Ovary (tissue), 10 donors: ENCODE measurements at places on chromosomes 16 and 17. TPM values are rescaled to one million over a fixed set of nuclear protein-coding genes. Genes with fewer than 3 reads are reported as not detected.

DNA sequence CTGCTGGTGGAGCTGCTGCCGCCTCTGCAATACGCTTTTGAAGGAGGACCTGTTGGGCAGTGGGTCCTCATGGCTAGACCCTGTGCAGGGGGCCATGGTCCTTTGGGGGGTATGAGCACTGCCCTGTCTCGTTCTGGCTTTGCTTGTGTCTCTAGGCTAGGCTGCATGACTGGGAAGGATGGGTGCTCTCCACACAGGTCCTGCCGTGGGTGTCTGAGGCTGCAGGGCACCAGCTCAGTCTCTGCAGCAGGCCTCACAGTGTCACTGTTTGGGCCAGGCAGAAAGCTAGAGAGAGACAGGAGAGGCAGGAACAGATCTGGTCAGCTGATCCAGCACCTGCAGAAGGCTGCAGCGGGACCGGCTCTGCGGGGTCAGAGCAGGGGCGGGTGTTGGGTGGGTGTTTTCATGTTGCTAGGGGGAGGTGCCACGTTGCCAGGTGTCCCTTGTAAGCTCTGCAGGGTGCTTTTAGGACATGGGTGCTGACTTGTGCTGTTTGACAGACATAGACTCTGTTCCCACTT, 111.4 kb downstream of the SNX29 start:
- H3K27me3 ChIP-seq: no peaks in the 10 kb centered on the region
- H3K4me1 ChIP-seq: peaks cover 3% of the 10 kb centered on the region
- H3K4me3 ChIP-seq: no peak overlapping the region
- no peaks in the 10 kb centered on the region for H3K36me3 ChIP-seq
- peak; percentile 16 for DNase-seq
- no peak overlapping the region for H3K27ac ChIP-seq

Gene CFAP52
- total RNA-seq: 3.7 TPM

DNA sequence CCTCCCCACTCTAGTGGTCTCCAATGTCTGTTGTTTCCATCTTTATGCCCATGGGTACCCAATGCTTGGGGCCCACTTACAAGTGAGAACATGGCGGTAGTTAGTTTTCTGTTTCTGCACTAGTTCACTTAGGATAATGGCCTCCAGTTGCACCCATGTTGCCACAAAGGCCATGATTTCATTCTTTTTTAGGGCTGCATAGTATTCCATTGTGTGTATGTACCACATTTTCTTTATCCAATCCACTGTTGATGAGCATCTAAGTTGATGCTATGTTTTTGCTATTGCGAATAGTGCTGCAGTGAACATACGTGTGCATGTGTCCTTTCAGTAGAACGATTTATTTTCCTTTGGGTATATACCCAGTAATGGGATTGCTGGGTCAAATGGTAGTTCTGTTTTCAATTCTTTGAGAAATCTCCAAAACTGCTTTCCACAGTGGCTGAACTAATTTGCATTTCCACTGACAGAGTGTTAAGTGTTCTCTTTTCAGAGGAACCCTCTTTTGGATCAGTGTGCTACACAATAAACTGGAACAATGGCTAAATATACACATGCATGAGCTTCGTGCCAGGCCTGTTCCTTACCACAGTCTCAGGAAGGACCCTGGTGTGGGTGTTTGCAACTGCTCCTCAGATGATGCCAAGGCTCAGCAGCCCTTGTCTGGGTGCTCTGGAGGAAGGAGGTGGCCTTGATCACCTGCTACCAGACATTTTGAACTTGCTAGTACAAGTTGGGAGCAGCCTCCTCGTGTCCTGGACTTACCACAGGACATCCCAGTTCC, 34.4 kb downstream of the KNOP1 start:
- no peaks in the 10 kb centered on the region for H3K4me1 ChIP-seq
- H3K36me3 ChIP-seq: no peaks in the 10 kb centered on the region
- no peak overlapping the region for H3K4me3 ChIP-seq
- DNase-seq: no peak
- no peaks in the 10 kb centered on the region for H3K27me3 ChIP-seq

- no peaks in the 10 kb centered on the region for H3K36me3 ChIP-seq
- H3K4me3 ChIP-seq: no peak overlapping the region
Observed at GRCh38 chr17:76197911-76198310, 42.4 kb downstream of the RNF157 start.

DNA sequence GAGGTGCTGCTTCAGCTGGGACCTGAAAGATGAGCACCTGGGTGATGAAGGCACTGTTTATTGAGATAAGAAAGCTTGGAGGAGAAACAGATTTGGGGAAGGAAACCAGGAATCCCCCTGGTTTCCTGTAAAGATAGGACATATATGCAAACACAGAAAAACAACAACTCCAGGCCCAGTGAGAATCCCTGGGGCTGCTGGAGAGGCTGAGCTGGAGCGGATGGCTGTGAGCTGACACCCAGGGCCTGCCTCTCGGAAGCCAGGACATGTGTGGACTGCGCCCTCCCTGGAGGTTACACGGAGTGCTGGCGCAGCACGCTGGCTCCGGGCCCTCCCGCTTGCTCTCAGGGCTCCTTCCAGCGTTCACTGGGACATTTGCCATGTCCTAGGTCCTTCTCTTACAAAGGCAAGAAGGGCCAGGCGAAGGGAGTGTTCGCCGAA, 57.5 kb downstream of the CYB5B start:
- H3K27ac ChIP-seq: no peak overlapping the region
- no peaks in the 10 kb centered on the region for H3K27me3 ChIP-seq
- no peaks in the 10 kb centered on the region for H3K36me3 ChIP-seq

GRCh38 chr16:27967169-27967568, 96.3 kb downstream of the GSG1L start:
- H3K4me3 ChIP-seq: no peak overlapping the region
- DNase-seq: no peak
- no peak overlapping the region for H3K27ac ChIP-seq

Gene UTS2R
- total RNA-seq: not detected

Gene KRT17
- total RNA-seq: 0.82 TPM

- no peak for DNase-seq
- H3K4me3 ChIP-seq: no peak overlapping the region
- no peak overlapping the region for H3K27ac ChIP-seq
- H3K27me3 ChIP-seq: no peaks in the 10 kb centered on the region
- H3K4me1 ChIP-seq: peaks cover 7% of the 10 kb centered on the region
- no peaks in the 10 kb centered on the region for H3K36me3 ChIP-seq
Observed at GRCh38 chr16:84740596-84741116, 40.9 kb downstream of the USP10 start.

DNA sequence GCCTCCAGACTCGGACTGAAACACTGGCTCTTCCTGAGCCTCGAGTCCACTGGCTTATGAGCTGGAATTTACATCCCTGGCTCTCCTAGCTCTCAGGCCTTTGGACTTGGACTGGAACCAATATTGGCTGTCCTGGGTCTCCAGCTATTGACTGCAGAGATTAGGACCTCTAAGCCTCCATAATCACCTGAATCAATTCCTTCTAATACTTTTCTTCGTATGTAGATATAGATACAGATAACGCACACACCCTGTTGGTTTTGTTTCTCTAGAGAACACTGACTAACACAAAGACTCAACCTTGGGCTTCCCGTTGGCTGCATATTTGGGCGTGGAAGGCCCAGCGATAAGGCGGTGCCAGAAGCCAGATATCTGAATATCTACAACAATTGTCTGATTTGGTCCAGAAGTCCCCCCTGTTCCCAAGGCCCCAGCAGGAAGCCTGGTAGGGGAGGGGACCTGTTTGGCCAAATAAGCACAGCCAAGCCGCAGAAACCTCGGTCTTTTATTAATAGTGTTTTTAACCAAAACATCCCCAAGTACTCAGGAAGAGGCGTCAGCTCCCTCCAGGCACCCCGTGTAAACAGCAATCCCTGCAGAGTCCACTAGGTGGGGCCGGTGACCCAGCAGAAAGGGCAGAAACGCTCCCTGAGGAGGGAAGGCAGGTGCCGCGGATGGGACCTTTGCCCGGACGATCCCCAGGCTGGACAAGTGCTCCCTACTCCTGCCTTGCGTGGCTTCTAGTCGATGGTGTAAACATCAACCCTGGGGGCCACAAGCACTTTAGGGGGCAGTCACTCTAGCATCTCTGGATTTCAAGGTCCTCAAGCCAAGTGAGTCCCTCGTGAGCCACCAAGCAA, 57.0 kb downstream of the ABR start:
- DNase-seq: peak; percentile 93
- H3K36me3 ChIP-seq: no peaks in the 10 kb centered on the region
- no peak overlapping the region for H3K27ac ChIP-seq

GRCh38 chr17:70168044-70168976, 1.0 kb upstream of the KCNJ2 start:
- no peaks in the 10 kb centered on the region for H3K27me3 ChIP-seq
- H3K27ac ChIP-seq: peak overlapping the region; percentile 86
- DNase-seq: peak; percentile 53

- H3K4me1 ChIP-seq: peaks cover 3% of the 10 kb centered on the region
- H3K36me3 ChIP-seq: no peaks in the 10 kb centered on the region
- no peaks in the 10 kb centered on the region for H3K27me3 ChIP-seq
- no peak overlapping the region for H3K27ac ChIP-seq
- no peak for DNase-seq
Observed at GRCh38 chr16:56199164-56199563, 7.9 kb downstream of the GNAO1 start.

Gene ANKRD40CL
- total RNA-seq: not detected

Gene RGS11
- 1.7 TPM for total RNA-seq

Gene ASPHD1
- total RNA-seq: 1.4 TPM

- H3K27me3 ChIP-seq: no peaks in the 10 kb centered on the region
- H3K36me3 ChIP-seq: no peaks in the 10 kb centered on the region
- H3K4me3 ChIP-seq: no peak overlapping the region
- DNase-seq: no peak
- H3K4me1 ChIP-seq: no peaks in the 10 kb centered on the region
- H3K27ac ChIP-seq: no peak overlapping the region
Observed at GRCh38 chr16:87133112-87133850, 183.9 kb downstream of the C16orf95 start.

DNA sequence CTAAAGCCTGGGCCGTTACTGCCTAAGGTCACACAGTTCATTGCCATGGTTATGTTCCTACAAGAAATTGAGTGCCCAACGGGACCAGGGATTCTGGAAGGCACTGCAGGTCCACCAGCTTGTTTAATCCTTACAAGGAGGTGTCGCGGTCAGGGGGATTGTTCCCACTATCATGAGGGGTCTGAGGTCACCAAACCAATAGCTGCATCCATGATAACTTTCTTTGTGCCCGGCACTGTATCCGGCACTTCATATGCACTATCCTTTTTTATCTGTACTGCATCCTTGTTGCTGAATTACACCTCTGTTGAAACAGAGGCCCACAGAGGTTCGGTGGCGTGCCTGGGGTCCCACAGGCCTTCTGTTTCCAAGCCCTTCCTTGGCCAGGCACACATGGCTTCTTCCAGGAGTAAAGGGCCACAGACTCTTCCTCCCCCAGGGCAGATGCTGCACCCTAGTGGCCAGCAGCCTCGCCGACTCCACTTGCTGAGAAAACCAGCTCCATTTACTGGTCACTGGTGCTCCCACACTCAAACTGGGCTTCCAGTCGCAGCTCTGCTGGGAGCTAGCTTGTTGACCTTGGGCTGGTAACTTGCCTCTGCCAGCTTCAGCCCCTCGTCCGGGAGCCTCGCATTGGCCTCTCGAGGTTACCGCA, 82.0 kb upstream of the PLCG2 start:
- H3K4me1 ChIP-seq: peaks cover 12% of the 10 kb centered on the region
- DNase-seq: no peak
- no peaks in the 10 kb centered on the region for H3K36me3 ChIP-seq
- H3K27me3 ChIP-seq: no peaks in the 10 kb centered on the region
- no peak overlapping the region for H3K4me3 ChIP-seq

DNA sequence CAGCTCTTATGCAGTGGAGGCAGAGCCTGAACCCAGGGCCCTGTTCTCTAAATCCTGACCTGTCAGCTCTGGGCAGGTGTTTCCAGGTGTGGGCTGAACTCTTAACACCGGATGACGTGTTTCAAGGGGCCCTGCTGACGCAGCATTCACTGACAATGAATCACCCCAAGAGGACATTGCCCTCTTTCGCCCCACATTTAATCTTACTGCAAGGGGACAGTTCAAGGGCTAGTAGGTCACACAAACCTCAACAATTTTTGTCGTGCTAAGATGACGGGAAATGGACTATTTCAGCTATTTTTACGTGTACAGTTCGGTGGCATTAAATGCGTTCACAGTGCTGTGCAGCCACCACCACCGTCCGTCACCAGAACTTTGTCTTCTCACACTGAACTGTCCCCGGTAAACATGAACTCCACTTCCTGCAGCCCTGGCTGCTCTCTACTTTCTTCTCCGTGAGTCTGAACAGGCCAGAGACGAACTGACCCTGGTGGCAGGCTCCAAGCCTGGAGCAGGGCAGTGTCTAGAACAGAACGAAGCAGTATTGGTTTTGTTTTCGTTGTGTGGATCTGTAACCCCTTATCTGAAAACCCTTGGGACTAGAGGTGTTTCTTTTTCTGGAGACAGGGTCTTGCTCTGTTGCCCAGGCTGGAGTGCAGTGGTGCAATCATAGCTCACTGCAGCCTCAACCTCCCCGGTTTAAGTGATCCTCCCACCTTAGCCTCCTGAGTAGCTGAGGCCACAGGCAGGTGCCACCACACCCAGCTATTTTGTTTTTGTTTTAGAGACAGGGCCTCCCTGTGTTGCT, 88.4 kb upstream of the CIBAR2 start:
- no peaks in the 10 kb centered on the region for H3K27me3 ChIP-seq
- H3K4me3 ChIP-seq: no peak overlapping the region
- H3K27ac ChIP-seq: no peak overlapping the region

Gene AOC2
- total RNA-seq: 1.3 TPM

Gene KRTAP4-4
- total RNA-seq: not detected

Gene ZSCAN10
- total RNA-seq: not detected

GRCh38 chr16:79597277-79598062, 3.1 kb downstream of the MAF start:
- no peak for DNase-seq
- peak overlapping the region; percentile 73 for H3K4me3 ChIP-seq
- H3K27ac ChIP-seq: peak overlapping the region; percentile 82
- no peaks in the 10 kb centered on the region for H3K36me3 ChIP-seq

Gene ORC6
- total RNA-seq: 2.2 TPM

GRCh38 chr17:81189670-81190530, 23.9 kb upstream of the AATK start:
- H3K27ac ChIP-seq: no peak overlapping the region
- no peak overlapping the region for H3K4me3 ChIP-seq
- H3K4me1 ChIP-seq: no peaks in the 10 kb centered on the region
- H3K27me3 ChIP-seq: no peaks in the 10 kb centered on the region

DNA sequence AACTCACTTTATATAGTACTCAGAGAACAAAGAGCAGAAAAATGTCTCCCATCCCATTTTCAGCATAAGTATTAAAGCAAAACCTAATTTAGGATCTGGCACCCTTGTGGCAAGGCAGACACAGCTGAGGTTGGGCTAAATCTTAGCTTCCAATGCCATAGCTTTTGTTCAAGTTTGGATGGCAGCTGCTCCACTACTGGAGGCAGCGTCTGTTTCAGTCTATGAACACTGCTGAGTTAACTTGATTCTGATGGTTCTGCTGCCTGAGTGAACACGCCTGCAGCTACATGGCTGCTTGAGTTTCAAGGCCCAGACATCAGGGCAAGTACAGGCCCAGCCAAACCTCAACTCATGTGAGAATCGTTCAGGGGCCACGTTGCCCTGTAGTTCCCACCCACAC, 178.2 kb upstream of the RPH3AL start:
- H3K27ac ChIP-seq: no peak overlapping the region
- H3K27me3 ChIP-seq: no peaks in the 10 kb centered on the region
- H3K4me1 ChIP-seq: no peaks in the 10 kb centered on the region
- H3K4me3 ChIP-seq: no peak overlapping the region
- DNase-seq: no peak

Gene ATP2C2
- 0.67 TPM for total RNA-seq
